Fibroblast of skin of back (primary cell): ENCODE measurements at places on chromosomes 16 and 17.

DNA sequence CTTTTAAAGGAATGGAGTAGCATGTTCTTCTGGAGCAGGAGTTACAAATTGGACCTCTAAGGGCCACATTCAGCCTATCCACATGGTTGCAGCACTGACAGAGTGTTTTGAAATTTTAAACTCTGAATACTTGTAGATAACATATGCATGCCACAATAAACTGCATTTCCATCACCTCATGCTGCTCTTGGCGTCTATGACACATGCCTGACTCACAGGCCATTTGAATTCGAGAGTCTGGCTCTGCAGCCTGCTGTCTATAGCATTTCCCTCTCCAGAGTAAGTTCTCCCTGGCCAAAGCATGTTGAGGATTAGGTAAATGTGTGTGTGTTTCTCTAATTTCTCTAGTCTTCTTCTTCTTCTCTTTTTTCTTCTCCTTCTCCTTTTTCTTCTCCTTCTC is 28.7 kb upstream of the MYOCD start:
- DNase-seq, result peak; percentile 99

- no peak for DNase-seq
Observed at GRCh38 chr17:34241062-34241461, 14.0 kb upstream of the CCL2 start.

DNA sequence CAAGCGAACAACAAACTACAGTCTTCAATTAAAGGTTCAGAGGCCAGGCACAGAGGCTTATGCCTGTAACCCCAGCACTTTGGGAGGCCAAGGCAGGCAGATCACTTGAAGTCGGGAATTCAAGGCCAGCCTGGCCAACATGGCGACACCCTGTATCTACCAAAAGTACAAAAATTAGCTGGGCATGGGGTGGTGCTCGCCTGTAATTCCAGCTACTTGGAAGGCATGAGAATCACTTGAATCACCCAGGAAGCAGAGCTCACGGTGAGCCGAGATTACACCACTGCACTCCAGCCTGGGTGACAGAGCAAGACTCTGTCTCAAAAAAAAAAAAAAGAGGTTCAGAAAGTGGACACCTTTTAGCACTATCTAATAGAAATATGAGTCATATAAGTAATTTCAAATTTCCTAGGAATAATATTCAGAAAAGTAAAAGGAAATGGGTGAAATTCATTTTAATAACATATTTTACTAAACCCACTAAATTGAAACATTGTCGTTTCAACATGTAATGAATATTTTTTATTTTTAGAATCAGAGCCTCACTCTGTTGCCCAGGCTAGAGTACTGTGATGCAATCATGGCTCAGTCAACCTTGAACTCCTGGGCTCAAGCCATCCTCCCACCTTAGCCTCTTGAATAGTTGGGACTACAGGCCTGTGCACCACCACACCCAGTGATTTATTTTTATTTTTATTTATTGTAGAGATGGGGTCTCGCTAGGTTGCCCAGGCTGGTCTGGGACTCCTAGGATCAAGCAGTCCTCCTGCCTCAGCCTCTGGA is 15.2 kb upstream of the MARCHF10 start:
- DNase-seq, result peak; percentile 13

DNA sequence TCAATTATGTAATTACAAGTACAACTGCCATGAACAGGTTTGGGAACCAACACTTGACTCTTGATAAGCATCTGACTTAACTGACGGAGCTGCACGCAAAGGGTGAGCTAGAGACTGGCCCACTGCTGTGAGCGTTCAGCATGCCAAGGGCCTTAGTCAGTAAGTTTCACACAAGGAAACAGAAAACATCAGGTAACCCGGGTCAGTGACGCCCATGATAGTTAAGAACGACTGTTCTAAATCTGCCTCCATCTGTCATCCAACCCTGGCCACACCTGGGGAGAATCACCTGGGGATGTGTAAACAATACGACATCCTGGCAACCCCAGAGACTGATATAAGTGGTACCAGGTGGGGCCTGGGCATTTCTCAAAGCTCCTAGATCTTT is 12.3 kb downstream of the SMIM5 start:
- no peak for DNase-seq

DNA sequence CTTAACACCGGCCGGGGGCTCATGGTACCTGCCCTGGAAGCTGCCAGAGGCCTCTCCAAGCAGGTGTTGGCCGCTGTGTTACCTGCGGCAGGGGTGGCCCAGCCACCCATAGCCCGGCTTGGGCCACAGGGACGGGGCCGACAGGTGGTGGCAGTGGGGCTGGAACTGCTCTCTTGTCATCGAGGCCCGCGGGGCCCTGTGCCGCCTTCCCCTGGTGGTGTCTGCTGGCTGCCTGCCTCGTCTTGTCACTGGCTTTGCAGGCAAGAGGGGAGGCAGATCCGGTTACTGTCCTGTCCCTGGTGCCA is 27.1 kb downstream of the GSE1 start:
- DNase-seq, result no peak

DNA sequence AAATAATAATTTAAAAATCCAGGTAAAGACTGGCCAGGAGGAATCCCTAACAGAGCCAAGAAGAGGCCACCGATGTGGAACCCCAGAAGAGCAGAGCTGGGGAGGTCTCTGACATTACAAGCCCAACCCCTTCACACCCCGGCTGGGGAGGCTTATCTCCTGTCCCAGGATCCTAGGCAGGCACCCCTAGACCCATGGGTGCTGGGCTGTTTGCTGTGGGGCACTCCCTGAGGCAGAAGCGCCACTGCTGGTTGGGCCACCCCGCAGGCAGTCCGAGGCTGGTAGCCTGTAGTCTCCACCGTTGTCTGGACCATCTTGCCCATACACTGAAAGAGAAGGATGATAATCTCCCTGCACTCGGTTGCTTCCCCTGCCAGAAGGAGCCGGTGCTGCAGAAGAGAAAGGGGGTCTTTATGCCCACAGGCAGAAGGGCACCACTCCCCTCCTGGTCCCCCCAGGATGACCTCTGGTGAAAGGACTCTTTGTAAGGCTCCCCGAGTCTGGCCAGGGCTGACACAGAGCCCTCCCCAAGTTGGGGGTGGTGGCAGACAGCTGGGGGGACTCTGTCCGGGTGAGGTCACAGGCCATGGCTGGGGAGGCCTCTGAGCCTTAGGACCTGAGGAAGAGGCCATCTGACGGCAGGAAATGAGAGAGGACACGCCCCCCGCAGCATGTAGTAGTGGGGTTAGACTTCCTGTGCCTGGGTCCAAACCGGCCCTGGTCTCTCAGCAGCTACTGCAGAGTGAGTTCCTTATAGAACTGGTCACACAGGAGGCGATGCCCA is 34.2 kb downstream of the CFAP20 start:
- DNase-seq, result no peak

DNA sequence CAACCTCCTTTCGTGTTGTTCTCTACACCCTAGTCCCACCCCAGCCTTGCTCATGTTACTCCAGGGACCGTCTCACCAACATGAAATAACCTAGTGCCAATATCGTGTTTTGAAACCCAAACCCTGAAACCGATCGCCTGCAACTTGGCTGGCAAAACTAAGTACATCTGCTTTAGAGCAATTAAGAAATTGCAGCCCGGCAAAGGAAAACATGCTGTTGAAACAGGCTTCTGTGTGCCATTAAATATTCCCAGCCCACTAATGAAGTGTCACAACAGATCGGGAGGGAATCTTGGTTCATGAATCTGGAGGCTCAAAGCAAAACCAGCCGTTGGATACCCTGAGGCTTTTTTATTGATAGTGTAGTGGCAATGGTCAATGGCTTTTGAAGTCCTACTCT is 48.3 kb upstream of the GPR139 start:
- DNase-seq, result no peak

DNA sequence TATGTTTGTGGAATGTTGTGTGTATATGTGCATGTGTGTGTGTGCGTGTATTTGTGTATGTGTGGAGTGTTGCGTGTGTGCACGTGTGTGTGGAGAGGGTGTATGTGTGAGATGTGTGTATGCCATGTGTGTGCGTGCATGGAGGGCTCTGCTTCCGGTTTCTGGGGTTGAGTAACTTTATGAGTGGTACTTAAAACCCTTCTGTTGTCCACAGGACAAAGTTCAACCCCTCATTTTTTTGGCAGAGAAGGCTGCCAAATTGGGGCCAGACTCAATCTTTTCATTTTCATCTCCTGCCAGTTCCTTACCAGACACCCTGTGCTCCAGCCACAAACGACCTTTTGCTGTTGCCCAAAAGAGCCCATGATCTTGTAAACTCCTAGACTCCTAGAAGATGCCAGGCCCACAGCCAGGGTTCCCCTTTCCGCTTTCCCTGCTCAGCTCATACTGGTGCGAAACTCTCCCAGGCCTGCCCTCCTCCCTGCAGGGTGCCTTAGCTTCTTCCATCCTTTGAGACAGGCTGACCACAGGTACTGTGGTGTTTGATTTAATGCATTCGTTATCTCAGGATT is 100.2 kb downstream of the CMIP start:
- no peak for DNase-seq

- DNase-seq, result no peak
Observed at GRCh38 chr17:77740481-77740880, 218.0 kb upstream of the TNRC6C start.

- DNase-seq, result no peak
Observed at GRCh38 chr17:67111327-67111726, 67.0 kb downstream of the CACNG1 start.
